ENCODE measurements at places on chromosomes 5 and 9. TPM values are rescaled to one million over a fixed set of nuclear protein-coding genes. Genes with fewer than 3 reads are reported as not detected.

KIF4B gene
- not detected for total RNA-seq

ZNF346 gene
- total RNA-seq = 10.7 TPM

TPRN gene
- 6.4 TPM for total RNA-seq

ZNF169 gene
- 1.2 TPM for total RNA-seq

TICAM2 gene
- 4.5 TPM for total RNA-seq

All from bronchus fibroblast of lung (primary cell).